ENCODE measurements at places on chromosomes 2 and 18. TPM values are rescaled to one million over a fixed set of nuclear protein-coding genes. Genes with fewer than 3 reads are reported as not detected.

The CDK15 gene
- total RNA-seq = 0.19 TPM

The SETBP1 gene
- 8.5 TPM for total RNA-seq

The TMEM247 gene
- total RNA-seq = not detected

The CERKL gene
- total RNA-seq = 0.52 TPM

The MC5R gene
- 0.61 TPM for total RNA-seq

The AOX1 gene
- 0.42 TPM for total RNA-seq

The INO80B gene
- total RNA-seq = 27.0 TPM

The TGFA gene
- 1.6 TPM for total RNA-seq

The LIMS4 gene
- 0.71 TPM for total RNA-seq
